Left renal pelvis (tissue), 4 donors: ENCODE measurements at places on chromosomes 3 and 15. TPM values are rescaled to one million over a fixed set of nuclear protein-coding genes. Genes with fewer than 3 reads are reported as not detected.

Gene UBAP1L
- polyA plus RNA-seq, result 5.2 TPM

Gene KNL1
- 17.9 TPM for polyA plus RNA-seq

Gene HAPLN3
- polyA plus RNA-seq, result 2.2 TPM

Gene RTP3
- not detected for polyA plus RNA-seq

Gene EPHB3
- 34.2 TPM for polyA plus RNA-seq

Gene CAMK2N2
- polyA plus RNA-seq, result 0.14 TPM

Gene PRR20G
- polyA plus RNA-seq, result not detected

Gene C3orf49
- 0.56 TPM for polyA plus RNA-seq

Gene SCN11A
- 1.4 TPM for polyA plus RNA-seq

Gene TIMP4
- 1.3 TPM for polyA plus RNA-seq

Gene DCLK3
- polyA plus RNA-seq, result 0.59 TPM

Gene DNASE1L3
- 2.5 TPM for polyA plus RNA-seq

Gene IL17RD
- 86.5 TPM for polyA plus RNA-seq

Gene SAMD7
- not detected for polyA plus RNA-seq

Gene MYO1E
- 70.3 TPM for polyA plus RNA-seq

Gene SPATA16
- not detected for polyA plus RNA-seq
